ENCODE measurements at places on chromosomes 7 and 10. TPM values are rescaled to one million over a fixed set of nuclear protein-coding genes. Genes with fewer than 3 reads are reported as not detected.

- H3K4me1 ChIP-seq = no peaks in the 10 kb centered on the region
- peak; percentile 40 for DNase-seq
- no peak overlapping the region for H3K27ac ChIP-seq
- no peaks in the 10 kb centered on the region for H3K27me3 ChIP-seq
- H3K4me3 ChIP-seq = no peak overlapping the region
- H3K36me3 ChIP-seq = no peaks in the 10 kb centered on the region
These were observed 382.5 kb upstream of the KIAA1217 start for GRCh38 chr10:23826421-23826820.

DNA sequence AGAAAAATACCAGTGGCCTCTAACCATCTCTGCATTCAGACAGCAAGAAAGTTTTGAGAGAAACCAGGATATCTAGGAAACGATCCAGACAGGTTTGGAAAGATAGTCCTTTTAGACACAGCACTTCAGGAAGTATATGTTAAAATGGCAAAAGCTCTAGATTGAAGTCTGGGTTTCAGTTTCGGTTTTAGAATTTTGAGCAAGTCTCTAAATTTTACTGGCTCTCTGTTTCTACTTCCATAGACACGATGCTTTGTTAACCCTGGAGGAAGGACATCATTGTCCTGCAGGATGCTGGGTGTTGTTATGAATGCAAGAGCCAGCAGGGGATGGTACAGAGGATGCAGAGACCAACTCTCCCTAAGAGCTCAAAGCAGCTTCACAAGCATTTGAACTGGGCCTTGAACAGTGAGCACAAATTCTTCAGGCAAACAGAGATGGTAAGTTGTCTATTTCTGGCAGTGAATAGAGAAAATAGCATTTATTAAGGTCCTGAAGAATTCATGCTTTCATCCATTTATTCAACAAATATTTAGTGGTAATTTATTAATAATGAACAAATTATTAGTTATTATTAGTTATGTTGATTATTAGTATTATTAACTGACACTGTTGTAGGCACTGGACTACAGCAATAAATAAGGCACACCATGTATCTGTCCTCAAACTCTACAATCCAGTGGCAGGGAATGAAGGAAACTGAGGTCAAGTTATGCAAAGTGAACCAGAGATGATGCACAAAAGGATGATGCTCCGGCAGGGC, 152.7 kb upstream of the NRP1 start:
- H3K4me3 ChIP-seq = no peak overlapping the region
- no peaks in the 10 kb centered on the region for H3K27me3 ChIP-seq
- no peak for DNase-seq
- H3K4me1 ChIP-seq = peaks cover 11% of the 10 kb centered on the region
- no peaks in the 10 kb centered on the region for H3K36me3 ChIP-seq

GRCh38 chr10:60425392-60426110, 35.9 kb upstream of the ANK3 start:
- no peak overlapping the region for H3K4me3 ChIP-seq
- peaks cover 12% of the 10 kb centered on the region for H3K4me1 ChIP-seq
- H3K36me3 ChIP-seq = no peaks in the 10 kb centered on the region

PON1 gene
- not detected for total RNA-seq

DNA sequence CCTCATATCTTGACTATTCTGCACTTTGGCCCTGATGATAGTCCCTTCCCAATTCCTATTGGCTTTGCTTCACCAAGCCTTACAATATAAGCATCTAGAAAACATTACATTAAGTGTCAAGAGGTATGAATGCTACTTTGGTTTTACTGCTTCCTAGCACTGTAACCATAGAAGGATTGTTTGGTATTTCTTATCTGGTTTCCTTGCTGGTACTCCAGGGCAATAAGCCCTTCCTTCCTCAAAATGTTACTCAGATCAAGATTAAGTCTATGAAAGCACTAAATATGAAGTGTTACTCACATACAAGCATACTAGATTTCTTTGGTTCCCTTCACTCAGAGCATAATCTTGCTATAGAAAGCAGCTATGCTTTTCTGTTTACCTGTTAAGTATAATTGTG, 492.5 kb downstream of the ETV1 start:
- H3K4me1 ChIP-seq = no peaks in the 10 kb centered on the region
- DNase-seq = no peak
- no peaks in the 10 kb centered on the region for H3K36me3 ChIP-seq
- H3K27me3 ChIP-seq = no peaks in the 10 kb centered on the region
- H3K27ac ChIP-seq = no peak overlapping the region

DNA sequence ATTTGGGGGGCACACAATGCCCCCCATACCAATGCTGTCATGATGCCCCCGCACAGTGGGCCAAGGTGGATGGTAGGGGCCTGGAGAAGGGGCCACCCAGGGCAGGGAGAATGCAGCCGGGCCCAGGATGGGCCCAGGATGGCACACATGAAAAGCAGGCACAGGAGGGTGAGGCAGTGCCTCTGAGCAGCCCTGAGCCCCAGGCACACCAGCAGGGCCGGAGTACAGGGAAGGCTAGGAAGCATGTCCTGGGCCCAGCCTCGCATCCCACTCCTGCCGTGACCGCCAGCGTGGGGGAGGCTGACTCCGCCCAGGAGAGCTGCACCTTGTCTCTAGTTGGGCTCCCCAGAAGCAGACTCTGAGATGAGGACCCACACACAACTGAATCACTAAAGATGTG, 59.3 kb upstream of the TMEM72 start:
- H3K36me3 ChIP-seq = no peaks in the 10 kb centered on the region
- peaks cover 11% of the 10 kb centered on the region for H3K4me1 ChIP-seq
- H3K27ac ChIP-seq = no peak overlapping the region
- H3K4me3 ChIP-seq = no peak overlapping the region

EGR2 gene
- total RNA-seq = 1.5 TPM

RNF148 gene
- total RNA-seq = 1.4 TPM

- peaks cover 9% of the 10 kb centered on the region for H3K4me1 ChIP-seq
- no peak overlapping the region for H3K4me3 ChIP-seq
- no peak overlapping the region for H3K27ac ChIP-seq
- H3K36me3 ChIP-seq = no peaks in the 10 kb centered on the region
- H3K27me3 ChIP-seq = no peaks in the 10 kb centered on the region
- DNase-seq = peak; percentile 41
These were observed 96.3 kb downstream of the ALOX5 start for GRCh38 chr10:45470098-45471012.

- no peak overlapping the region for H3K4me3 ChIP-seq
- H3K36me3 ChIP-seq = no peaks in the 10 kb centered on the region
These were observed 240.0 kb upstream of the IMMP2L start for GRCh38 chr7:111802194-111802772.

Measured in thyroid gland (tissue), 4 donors.